GM18507 (cell line): ENCODE measurements at places on chromosomes 11 and 22.
A peak's percentile ranks its signal among the peaks of the same experiment; 100 is the strongest.

GRCh38 chr11:110833033-110833484 is 120.8 kb upstream of the ARHGAP20 start:
- DNase-seq = no peak

DNA sequence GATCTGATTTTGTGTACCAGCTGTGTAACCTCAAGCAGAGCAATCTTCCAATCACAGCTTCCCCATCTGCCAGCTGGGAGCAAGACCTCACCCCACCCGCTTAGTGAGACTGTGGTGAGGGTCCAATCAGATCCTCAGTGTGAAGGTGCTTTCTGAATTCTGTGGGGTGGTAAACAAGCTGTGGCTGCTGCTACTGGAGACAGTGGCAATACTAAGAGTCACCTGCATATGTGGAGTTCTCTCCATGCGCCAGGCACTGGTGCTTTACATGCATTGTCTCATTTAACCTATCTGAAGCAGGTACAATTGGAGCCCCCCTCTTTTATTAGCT is 50.4 kb downstream of the CWC15 start:
- no peak for DNase-seq

DNA sequence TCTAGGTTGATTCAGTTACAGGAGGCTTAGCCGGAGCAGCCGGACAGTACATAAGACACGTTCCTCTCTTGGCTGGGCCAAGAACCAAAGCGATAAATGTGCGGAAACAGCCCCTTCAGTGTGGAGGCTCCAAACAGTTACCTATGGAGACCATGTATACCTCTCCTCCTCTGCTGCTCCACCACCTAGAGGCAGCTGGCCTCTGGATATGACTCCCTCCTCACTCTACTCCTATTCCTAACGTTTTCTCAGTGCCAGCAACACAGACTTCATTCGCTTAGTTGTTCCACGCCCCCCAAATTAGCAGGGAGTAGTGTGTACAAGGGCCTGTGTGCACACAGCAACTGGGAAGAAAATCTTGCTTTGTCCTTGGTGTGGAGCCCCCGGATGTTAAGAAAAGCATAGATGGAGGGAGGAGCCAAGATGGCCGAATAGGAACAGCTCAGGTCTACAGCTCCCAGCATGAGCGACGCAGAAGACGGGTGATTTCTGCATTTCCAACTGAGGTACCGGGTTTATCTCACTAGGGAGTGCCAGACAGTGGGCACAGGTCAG is 362.3 kb upstream of the KIRREL3 start:
- no peak for DNase-seq

GRCh38 chr11:61756452-61757212 is 4.2 kb downstream of the MYRF start:
- peak; percentile 51 for DNase-seq

DNA sequence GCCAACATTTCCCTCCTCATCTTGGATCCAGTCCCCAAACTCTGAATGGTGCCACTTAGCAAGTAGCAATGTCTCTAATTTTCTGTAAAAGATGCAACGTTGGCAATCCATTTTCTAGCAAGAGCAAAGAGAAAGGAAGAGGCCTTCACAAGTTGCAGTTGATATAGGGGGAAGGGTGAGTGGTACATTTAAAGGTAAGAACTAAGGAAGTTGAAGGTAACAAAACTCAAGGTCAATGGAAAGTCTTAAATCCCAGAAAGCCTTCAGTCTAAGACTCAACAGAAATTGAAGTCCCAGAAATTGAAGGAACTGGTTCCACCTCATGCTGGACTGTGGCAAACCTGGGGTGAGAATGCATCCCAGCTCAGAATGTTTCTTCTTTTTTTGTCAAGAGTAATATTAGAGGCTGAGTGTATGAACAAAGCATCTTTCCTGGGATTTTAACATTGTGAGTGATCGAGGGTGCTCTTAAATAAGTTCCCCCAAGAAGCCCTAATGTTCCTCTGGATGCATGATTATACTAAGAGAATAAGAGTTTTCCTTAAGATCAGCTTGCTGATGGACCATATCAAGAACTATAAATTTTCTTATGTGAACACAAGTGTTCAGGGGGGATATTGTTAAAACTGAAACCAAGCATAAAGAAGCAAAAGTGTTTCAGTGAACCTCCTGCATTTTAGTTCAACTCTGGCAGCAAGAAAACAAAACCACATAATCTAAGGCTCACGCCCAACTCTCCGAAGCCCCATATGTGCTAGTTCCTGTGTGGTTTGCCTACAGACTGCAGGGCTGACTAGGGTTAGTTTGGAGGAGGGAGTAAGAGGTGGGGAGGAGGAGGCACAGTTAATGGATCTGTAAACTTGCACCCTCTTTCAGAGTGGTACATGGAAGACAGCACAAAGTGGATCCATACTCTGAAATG is at the start of gene GRAP2:
GRAP2 (plus strand) TSS at position 779 of the 922 bp plus-strand sequence. CDS start 46,023 bp downstream, outside the sequence.
- DNase-seq = peak; percentile 36

GRCh38 chr11:68047437-68048290 is 8.8 kb downstream of the TCIRG1 start:
- no peak for DNase-seq

GRCh38 chr11:12618743-12619540 is 55.3 kb upstream of the TEAD1 start:
- DNase-seq = no peak

DNA sequence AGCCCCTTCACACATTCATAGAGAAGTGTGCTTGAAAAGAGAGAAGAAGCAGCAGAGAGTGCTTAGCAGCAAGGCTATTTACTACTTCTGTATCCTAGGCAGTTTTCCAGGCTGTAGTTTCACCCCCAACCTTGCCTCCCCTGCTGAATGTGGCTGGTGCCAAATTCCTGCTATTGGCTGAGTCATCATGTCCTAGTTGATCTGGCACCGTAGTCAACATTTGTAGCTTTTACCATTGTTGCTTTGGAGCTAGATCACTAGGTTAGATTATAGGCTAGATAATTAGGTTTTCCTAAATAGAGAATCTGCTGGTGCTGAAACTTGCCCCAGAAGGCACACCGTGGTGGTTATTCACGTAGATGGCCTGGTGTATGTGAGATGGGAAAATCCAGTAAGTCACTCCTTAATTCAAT is 32.7 kb downstream of the ARHGAP42 start:
- no peak for DNase-seq

DNA sequence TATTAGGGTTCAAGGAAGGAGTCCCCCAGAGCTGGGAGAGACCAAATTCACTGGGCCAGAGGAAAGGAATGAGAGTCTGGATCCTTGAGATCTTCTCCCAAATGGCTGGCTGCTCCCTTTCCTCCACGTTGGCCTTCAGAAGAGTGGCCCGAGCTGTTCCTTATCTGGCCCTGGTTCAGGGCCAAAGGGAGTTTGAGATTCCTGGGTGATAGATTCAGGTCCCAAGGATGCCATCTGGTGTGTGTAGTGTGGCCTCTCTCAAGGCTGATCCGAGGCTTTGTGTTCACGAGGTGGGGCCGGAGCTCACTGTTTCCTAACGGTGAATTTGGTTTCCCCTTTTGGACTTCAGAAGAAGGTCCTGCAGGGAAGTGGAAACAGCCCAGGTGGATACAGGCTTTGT is 17.4 kb upstream of the ABCC8 start:
- DNase-seq = no peak

- no peak for DNase-seq
Measured at GRCh38 chr11:534396-535209, 773 bp downstream of the HRAS start.

DNA sequence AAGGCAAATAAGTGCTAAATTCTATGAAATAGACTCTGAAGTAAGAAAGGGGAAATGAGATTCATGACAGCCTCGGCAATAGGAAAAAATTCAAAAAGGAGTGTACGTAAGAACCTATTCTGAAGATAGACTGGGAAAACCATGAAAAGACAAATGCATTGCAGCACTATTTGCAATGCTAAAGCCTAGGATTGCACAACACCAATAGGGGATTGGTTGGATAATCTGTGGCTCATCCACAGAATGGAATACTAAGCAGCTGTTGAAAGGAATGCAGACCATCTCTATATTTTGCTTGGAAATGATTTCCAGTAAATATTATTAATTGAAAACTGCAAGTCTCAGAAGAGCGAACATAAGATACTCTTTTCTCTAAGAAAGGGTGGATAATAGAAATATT is 91.7 kb upstream of the CLMP start:
- DNase-seq = no peak

DNA sequence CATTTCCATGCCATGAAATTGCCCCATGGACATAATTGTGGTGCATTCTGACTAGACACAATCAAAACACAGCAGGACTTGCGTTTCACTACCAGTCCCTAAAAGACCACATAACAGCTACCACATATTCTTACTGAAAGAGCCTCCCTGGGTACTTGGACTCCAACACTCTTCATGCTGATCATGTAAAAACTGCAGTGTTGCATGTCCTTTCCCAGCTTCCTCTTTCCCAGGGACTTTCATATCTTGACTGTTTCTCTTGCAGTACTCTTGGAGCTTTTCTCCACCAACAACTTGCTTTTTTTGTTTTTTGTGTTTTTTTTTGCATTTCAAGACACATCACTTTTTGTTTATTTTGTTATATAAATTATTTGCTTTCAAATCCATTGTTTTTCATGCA is 22.9 kb downstream of the MS4A6E start:
- DNase-seq = no peak

- DNase-seq = no peak
Measured at GRCh38 chr22:48898524-48899250, 929.0 kb downstream of the BRD1 start.

DNA sequence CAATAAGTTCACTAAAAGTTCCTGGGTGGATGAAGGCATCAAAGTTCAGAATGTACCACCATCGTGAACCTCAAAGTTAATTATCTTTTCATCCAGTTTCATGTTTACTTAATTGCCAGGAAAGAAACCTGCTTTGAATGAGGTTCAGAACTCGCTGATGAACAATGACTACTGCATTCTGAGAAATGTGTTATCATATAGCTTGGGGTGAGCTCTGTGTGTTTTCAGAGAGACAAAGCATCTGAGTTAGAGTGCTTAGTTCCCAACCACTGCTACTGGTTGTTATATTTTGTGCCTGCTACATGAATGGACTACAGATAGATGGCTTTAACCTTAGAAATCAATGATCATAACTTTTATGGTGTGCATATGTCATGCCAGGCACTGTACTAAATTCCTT is 1131.0 kb downstream of the DLG2 start:
- no peak for DNase-seq

DNA sequence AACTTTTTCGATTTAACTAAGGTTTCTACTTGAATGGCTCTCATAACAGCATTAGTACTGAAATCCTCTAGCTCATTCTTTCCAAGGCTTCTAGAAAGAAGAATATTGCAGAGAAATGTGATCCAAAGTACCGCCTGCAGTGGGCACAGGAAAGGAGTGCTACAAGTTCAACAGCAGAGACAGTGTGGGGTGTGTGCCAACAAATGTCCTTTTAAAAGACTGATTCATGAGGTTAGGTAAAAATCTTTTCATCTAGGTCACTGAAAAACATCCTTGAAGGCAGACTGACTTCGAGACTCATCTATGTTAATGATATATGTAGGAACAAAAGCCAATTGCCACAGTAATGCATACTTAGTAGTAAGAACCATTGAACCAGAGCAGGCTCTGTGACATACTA is 349.1 kb upstream of the PITPNB start:
- no peak for DNase-seq

DNA sequence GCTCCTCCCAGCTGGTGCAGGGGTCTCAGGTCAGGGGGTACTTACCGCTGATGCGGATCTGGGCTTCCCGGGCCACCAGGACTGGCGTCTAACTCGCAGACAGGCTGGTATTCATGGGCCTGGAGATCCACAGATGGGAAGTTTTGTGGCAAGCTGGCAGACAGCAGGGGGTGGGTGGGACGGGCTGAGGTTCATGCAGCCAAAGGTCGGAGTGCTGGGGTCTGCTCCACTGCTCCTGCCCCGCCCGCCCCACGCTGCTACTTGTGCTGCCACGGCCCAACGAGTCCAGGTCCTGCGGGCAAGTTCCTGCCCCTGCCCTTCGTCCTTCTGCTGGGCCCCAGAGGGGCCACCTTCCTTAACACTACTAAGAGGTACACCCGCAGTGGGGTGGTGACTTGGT is 3.1 kb downstream of the ACY3 start:
- DNase-seq = no peak

- DNase-seq = no peak
Measured at GRCh38 chr11:96021901-96022650, 98.2 kb upstream of the MTMR2 start.

DNA sequence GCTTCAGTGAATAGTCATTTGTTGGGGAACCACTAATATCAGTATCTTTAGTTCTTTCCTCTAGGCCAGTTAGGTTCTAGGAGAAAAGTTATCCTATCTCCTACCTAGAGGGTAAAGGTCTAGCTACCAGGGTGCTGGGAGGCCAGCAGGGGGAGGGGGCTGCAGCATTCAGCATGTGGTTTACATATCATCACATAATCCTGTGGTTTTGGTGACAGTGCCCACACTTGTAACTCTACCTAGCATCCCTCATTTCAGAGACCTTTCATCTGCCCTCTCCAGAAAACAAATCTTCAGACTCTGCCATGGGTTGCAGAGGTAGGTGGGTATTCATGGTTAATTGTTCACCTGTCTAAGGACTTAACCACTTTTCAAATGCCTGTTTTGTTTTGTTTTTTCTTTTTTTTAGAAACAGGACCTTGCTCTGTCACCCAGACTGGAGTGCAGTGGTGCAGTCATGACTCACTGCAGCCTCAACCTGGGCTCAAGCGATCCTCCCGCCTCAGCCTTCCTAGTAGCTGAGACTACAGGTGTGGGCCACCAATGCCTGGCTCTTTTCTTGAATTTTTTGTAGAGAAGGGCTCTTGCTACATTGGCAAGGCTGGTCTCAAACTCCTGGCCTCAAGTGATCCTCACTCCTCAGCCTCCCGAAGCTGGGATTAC is 146.8 kb downstream of the ENTHD1 start:
- no peak for DNase-seq

DNA sequence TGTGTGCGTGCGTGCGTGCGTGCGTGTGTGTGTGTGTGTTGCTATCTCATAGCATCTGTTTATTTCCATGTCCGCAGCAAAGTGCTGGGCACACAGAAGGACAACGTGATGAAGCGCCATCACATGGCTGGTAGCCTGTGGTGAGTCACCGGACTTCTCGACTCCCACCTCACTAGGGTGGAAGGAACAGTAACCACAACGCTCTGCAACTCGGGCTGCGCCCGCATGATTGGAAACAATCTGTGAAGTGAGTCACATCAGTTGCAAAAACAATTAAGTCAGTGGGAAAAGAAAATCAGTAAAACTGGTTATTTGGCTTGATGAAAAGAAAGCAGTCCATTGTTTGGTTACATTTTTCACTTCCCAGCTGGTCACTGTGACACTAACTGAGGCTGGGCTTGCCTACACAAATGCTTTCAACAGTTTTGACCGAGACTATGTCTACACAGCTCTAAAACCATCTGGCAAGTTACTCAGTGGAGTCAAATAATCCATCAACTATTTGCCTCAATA is 437.3 kb upstream of the CADM1 start:
- DNase-seq = no peak

DNA sequence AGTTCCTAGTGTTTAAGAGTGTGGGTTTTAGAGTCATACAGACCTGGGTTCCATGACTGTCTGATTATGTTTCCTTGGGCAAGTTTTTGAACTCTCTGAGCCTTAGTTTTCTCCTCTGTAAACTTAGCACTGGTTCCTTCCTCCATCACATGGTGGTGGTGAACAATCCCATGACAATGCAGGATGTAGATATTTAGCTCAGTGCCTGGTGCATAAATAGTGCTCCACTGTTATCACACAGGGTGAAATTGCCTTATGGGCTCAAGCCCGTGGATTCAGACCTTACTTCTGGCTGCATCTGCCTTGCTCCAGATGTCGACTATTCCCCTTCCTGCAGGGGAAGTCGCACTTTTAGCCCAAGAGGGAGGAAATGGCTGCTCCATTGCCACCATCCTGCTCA is 62.7 kb downstream of the LDLRAD3 start:
- no peak for DNase-seq
